ENCODE measurements at places on chromosomes 3 and 15. TPM values are rescaled to one million over a fixed set of nuclear protein-coding genes. Genes with fewer than 3 reads are reported as not detected.

GRCh38 chr3:193842832-193843473 is 249.9 kb downstream of the OPA1 start:
- DNase-seq, result no peak
- H3K4me3 ChIP-seq, result no peak overlapping the region
- no peaks in the 10 kb centered on the region for H3K4me1 ChIP-seq
- no peak overlapping the region for H3K27ac ChIP-seq

The GASK1A gene
- not detected for total RNA-seq

The CHRNA5 gene
- total RNA-seq, result 2.9 TPM

- peaks cover 50% of the 10 kb centered on the region for H3K4me1 ChIP-seq
- H3K4me3 ChIP-seq, result no peak overlapping the region
Observed at GRCh38 chr3:27508424-27508823, 24.2 kb upstream of the SLC4A7 start.

The TGM5 gene
- total RNA-seq, result not detected

The C2CD4A gene
- not detected for total RNA-seq

GRCh38 chr15:93617443-93617842 is 528.4 kb upstream of the RGMA start:
- H3K36me3 ChIP-seq, result no peaks in the 10 kb centered on the region
- H3K4me3 ChIP-seq, result no peak overlapping the region
- H3K4me1 ChIP-seq, result no peaks in the 10 kb centered on the region
- H3K27me3 ChIP-seq, result 0 out of 2 replicates have a peak, but pooled peaks cover 2% of the 10 kb centered on the region
- H3K27ac ChIP-seq, result no peak overlapping the region
- DNase-seq, result no peak

The PIERCE2 gene
- total RNA-seq, result 2.0 TPM

GRCh38 chr3:122366379-122366749 is 16.7 kb downstream of the MIX23 start:
- peaks cover 21% of the 10 kb centered on the region for H3K4me1 ChIP-seq
- H3K36me3 ChIP-seq, result peaks cover 17% of the 10 kb centered on the region
- H3K4me3 ChIP-seq, result no peak overlapping the region
- H3K27ac ChIP-seq, result no peak overlapping the region
- no peak for DNase-seq
- H3K27me3 ChIP-seq, result no peaks in the 10 kb centered on the region

GRCh38 chr3:98827221-98827920 is 64.2 kb downstream of the ST3GAL6 start:
- peaks cover 93% of the 10 kb centered on the region for H3K4me1 ChIP-seq
- no peak overlapping the region for H3K4me3 ChIP-seq
- peaks cover 60% of the 10 kb centered on the region for H3K36me3 ChIP-seq
- peaks cover 3% of the 10 kb centered on the region for H3K27me3 ChIP-seq
- no peak for DNase-seq
- H3K27ac ChIP-seq, result peak overlapping the region; percentile 34

- H3K4me1 ChIP-seq, result peaks cover 26% of the 10 kb centered on the region
- peaks cover 10% of the 10 kb centered on the region for H3K36me3 ChIP-seq
- H3K27ac ChIP-seq, result no peak overlapping the region
- H3K4me3 ChIP-seq, result no peak overlapping the region
- no peak for DNase-seq
- H3K27me3 ChIP-seq, result peaks cover 17% of the 10 kb centered on the region
Observed at GRCh38 chr3:183444748-183445147, 16.3 kb upstream of the MCF2L2 start.

- no peaks in the 10 kb centered on the region for H3K4me1 ChIP-seq
- H3K36me3 ChIP-seq, result no peaks in the 10 kb centered on the region
- H3K27ac ChIP-seq, result no peak overlapping the region
- H3K4me3 ChIP-seq, result no peak overlapping the region
- DNase-seq, result no peak
Observed at GRCh38 chr3:116390318-116390717, 55.0 kb downstream of the LSAMP start.

- no peak overlapping the region for H3K4me3 ChIP-seq
- H3K36me3 ChIP-seq, result no peaks in the 10 kb centered on the region
- DNase-seq, result no peak
- H3K4me1 ChIP-seq, result no peaks in the 10 kb centered on the region
Observed at GRCh38 chr3:46867550-46867898, 4.3 kb upstream of the MYL3 start.

DNA sequence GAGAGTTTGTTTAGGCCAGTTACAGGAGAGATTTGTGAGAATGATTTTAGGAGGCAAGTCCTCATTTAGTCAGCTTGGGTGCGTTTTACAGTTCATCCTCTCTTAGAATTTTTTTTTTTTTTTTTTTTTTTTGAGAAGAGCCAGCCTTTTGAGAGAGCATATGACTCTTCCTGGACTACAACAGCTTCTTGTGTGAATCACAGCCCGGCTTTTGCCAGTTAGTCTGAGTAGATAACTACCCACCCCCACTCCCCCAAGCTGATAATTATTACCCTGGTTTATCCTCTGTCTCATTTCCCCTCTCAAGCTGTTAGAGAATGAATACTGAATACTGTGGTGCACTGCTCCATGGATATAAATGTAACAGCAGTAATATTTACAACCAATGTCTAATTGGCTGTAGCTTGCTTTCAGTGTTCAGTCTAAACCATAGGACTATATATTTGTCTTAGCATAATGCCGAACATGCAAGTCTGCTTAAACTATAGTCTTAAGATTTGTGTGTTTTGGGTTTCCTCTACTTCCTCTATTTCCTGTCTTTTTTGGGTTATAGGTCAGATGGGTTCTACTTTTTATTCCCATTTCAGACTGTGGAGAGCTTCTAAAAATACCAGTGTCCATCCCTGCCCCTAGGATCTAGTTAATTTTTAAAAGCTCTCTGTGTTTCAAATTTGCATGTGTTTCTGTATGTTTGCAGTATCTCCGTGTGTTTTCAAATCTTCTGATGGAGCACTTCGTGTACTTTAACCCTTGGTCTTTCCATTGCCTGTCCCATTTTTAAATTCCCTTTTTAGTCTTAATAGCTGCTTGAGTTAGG is 8.0 kb downstream of the CHD2 start:
- H3K27ac ChIP-seq, result peak overlapping the region; percentile 99

The DUOXA2 gene
- total RNA-seq, result not detected

The CHST14 gene
- 28.6 TPM for total RNA-seq

DNA sequence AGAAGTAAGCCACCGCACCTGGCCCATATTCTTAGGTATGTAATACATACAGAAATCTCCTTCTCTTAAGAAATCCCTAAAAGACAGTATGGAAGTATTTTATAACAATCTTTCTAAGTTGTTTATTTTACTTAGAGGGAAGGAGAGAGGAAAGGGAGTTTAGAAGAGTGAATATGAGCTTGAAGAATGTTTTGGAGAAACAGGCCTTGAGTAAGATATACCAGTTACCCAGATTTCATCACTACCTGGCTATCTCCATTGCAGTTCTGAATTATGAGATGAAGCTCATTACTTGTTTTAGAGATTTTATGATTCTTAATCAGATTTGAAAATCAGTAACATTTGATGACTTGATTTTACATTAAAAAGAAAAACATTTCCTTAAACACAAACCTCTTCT is 71.9 kb downstream of the DCUN1D1 start:
- H3K4me3 ChIP-seq, result no peak overlapping the region
- peaks cover 6% of the 10 kb centered on the region for H3K36me3 ChIP-seq
- H3K4me1 ChIP-seq, result peaks cover 27% of the 10 kb centered on the region
- H3K27me3 ChIP-seq, result no peaks in the 10 kb centered on the region
- H3K27ac ChIP-seq, result no peak overlapping the region
- no peak for DNase-seq

The CNBP gene
- total RNA-seq, result 228 TPM

The LRRC15 gene
- 123 TPM for total RNA-seq

DNA sequence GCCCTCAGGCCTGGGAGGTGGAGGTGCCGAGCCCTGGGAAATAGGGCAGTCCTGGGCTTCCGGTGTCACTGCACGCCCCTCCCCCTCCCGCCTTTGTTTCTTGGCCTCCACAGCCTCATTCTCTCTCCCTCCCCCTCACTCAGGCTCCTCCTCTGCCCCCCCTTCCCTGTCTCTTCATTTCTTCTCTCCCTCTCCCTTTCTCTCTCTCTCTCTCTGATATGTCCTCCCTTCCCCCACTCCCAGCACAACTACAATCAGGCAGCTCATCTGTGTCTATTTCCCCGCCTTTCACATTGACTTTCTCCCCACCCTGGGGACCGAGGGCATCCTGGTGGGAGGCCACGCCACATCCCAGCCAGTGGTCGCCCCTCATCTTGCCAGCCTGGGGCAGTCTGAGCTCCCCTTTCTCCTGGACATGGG is 40.2 kb downstream of the IDH2 start:
- no peaks in the 10 kb centered on the region for H3K36me3 ChIP-seq
- no peaks in the 10 kb centered on the region for H3K4me1 ChIP-seq
- DNase-seq, result no peak
- no peak overlapping the region for H3K27ac ChIP-seq

- H3K27ac ChIP-seq, result no peak overlapping the region
- H3K4me1 ChIP-seq, result no peaks in the 10 kb centered on the region
- DNase-seq, result no peak
- H3K36me3 ChIP-seq, result no peaks in the 10 kb centered on the region
- peaks cover 2% of the 10 kb centered on the region for H3K27me3 ChIP-seq
- no peak overlapping the region for H3K4me3 ChIP-seq
Observed at GRCh38 chr15:28935316-28935715, 49.5 kb downstream of the APBA2 start.

DNA sequence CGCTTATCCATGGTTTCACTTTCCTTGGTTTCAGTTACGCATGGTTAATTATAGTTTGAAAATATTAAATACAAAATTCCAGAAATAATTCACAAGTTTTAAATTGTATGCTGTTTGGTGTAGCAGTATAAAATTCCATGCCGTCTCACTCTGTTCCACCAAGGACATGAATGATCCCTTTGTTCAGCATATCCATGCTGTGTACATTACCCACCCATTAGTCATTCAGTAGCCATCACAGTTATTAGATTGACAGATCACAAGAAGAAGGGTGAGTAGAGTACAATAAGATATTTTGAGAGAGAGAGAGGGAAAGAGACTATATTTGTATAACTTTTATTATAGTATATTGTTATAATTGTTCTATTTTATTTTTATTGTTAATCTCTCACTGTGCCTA is 535.5 kb downstream of the SQOR start:
- DNase-seq, result no peak
- no peaks in the 10 kb centered on the region for H3K27me3 ChIP-seq
- H3K27ac ChIP-seq, result no peak overlapping the region
- no peaks in the 10 kb centered on the region for H3K4me1 ChIP-seq

GRCh38 chr3:157333551-157333991 is 103.1 kb upstream of the PTX3 start:
- DNase-seq, result peak; percentile 70
- H3K36me3 ChIP-seq, result no peaks in the 10 kb centered on the region
- peaks cover 63% of the 10 kb centered on the region for H3K4me1 ChIP-seq
- peak overlapping the region; percentile 81 for H3K27ac ChIP-seq
- H3K4me3 ChIP-seq, result peak overlapping the region; percentile 56
- no peaks in the 10 kb centered on the region for H3K27me3 ChIP-seq

- H3K4me3 ChIP-seq, result no peak overlapping the region
- H3K27me3 ChIP-seq, result no peaks in the 10 kb centered on the region
- no peak for DNase-seq
- no peaks in the 10 kb centered on the region for H3K36me3 ChIP-seq
Observed at GRCh38 chr3:152061296-152061695, 187.9 kb downstream of the SUCNR1 start.

DNA sequence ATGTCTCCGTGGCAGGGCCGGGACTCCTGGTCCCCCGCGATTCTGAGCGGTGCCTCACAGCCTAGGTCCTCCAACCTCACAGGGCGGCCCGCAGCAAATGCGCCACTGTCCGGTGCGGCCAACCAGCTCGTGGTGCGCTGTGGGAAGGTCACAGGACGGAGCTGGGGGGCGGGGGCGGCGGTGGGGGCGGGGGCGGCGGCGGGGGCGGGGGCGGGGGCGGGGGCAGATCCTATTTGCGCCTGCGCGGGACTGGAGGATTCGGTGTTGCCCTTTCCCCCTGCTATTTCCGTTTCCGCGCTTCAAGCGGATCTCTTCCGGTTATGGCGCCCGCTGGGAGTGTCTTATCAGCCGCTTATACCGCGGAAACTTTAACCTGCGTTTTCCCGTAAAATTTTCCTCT is 106.7 kb upstream of the SNRPN start:
- H3K36me3 ChIP-seq, result no peaks in the 10 kb centered on the region
- H3K4me3 ChIP-seq, result no peak overlapping the region
- no peaks in the 10 kb centered on the region for H3K27me3 ChIP-seq
- no peak for DNase-seq
- H3K4me1 ChIP-seq, result peaks cover 6% of the 10 kb centered on the region

DNA sequence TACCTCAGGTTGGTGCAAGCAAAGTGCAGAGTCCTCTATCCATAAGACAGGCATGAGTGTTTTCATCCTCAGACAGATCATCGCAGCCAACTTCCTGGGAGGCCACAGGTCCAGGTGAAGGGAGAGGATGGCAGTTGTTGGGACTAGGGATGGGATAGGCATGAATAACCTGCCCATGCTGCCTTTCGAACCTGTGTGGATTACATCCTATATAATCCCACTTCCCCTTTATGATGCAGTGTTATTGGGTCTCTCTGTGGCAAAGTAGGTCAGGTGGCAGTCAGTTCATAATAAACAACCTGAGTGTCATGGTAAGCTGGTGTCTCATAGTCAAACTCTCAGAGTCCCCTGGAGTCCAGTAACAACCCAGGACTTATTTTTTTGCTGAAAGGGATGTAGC is 40.4 kb downstream of the CCR3 start:
- DNase-seq, result no peak
- no peak overlapping the region for H3K4me3 ChIP-seq
- peaks cover 7% of the 10 kb centered on the region for H3K36me3 ChIP-seq
- no peak overlapping the region for H3K27ac ChIP-seq
- H3K27me3 ChIP-seq, result peaks cover 13% of the 10 kb centered on the region

DNA sequence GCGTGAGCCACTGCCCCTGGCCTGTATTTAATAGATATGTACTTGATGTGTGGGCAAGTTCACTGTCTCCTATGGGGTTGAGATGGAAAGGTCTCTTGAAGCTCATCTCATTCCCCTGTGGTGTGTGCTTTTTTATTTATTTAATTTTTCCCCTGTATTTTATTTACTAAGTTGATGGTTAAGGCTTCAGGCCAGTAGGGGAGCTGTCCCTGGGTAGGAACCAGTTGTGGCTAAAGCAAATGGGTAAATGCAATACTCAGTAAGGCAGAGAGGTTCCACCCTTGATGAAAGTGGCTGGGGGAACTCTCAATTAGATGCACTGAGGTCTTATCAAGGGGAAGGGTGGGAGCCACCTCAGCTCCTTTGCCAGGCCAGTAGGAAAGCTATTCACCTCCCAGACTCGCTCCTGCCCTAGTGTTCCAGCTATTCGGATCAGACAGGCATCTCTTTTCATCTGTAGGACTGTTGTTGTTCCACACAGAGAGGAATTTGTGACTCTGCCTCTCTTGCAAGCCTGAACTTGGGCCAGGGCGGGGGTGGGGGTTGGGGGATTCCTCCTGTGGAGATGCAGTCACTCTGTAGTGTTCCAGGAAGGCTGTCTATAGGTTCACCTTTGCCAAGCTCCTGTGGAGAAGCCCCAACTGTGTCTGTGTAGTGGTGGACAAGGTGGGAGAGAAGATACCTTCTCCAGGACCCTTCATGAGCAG is 26.1 kb downstream of the PCCB start:
- H3K27me3 ChIP-seq, result no peaks in the 10 kb centered on the region
- no peak overlapping the region for H3K27ac ChIP-seq
- no peak for DNase-seq
- H3K4me1 ChIP-seq, result peaks cover 18% of the 10 kb centered on the region
- peaks cover 43% of the 10 kb centered on the region for H3K36me3 ChIP-seq

The RTP4 gene
- not detected for total RNA-seq

- no peaks in the 10 kb centered on the region for H3K36me3 ChIP-seq
- no peak overlapping the region for H3K27ac ChIP-seq
- DNase-seq, result no peak
- no peak overlapping the region for H3K4me3 ChIP-seq
- H3K27me3 ChIP-seq, result no peaks in the 10 kb centered on the region
- no peaks in the 10 kb centered on the region for H3K4me1 ChIP-seq
Observed at GRCh38 chr15:32029409-32029861, 880 bp upstream of the CHRNA7 start.

All from HFFc6 (cell line).